ENCODE measurements at places on chromosomes 6 and 20.
A peak's percentile ranks its signal among the peaks of the same experiment; 100 is the strongest.

DNA sequence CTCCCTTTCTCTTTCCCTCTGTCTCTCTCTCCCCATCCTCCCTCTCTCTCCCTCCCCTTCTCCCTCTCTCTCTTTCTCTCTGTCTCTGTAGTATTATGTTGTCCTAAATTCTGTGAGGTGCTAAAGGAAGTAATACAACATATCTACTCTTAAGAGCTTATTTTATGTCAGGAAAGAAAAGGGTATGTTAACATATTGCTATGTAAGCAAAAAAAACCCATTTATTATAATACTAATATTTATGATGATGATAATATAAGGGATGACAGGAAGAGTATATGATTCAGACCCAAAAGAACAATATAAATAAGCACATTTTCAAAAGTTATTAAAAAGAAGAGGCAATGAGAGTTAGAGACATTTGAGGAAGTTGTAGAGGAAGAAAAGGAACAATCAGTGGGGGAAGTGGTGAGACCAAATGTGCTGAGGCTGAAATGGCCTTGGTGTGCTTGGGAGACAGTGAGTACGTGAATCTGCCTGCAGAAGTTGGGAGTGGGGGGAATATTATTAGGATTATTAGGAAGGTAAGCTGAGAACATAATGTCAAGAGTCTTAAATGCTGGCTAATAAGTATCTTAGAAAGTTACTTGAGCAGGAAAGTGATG is 303.6 kb upstream of the FERMT1 start:
- no peak for DNase-seq

GRCh38 chr6:1393641-1394283 is 4.4 kb downstream of the FOXF2 start:
- DNase-seq = no peak

- DNase-seq = no peak
Observed at GRCh38 chr6:44291841-44292240, 21.3 kb downstream of the AARS2 start.

GRCh38 chr6:89828988-89829471 is 650 bp upstream of the CASP8AP2 start:
- DNase-seq = no peak

GRCh38 chr6:62775427-62776022 is 435.7 kb upstream of the FKBP1C start:
- DNase-seq = peak; percentile 41

DNA sequence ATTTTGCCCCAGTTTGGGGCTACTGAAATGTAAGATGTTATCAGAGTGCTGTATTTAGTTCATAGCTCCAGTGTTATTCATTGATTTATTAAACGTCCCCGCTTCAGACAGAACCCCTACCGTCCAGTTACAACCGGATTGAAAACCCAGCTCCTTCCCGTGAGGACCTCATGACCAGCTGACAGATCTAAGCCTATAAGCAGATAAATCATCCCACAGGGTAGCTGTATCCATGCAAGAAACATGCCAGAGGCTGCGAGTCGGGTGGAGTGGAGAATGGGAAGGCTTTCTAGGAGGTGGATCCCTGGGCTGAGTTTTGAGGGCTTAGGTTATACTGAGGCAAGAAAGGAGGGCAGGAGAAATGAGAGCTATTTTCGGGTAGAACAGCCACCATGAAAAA is 260.0 kb downstream of the ARID1B start:
- DNase-seq = no peak

- peak; percentile 20 for DNase-seq
Observed at GRCh38 chr6:89888871-89889270, 5.4 kb upstream of the GJA10 start.

DNA sequence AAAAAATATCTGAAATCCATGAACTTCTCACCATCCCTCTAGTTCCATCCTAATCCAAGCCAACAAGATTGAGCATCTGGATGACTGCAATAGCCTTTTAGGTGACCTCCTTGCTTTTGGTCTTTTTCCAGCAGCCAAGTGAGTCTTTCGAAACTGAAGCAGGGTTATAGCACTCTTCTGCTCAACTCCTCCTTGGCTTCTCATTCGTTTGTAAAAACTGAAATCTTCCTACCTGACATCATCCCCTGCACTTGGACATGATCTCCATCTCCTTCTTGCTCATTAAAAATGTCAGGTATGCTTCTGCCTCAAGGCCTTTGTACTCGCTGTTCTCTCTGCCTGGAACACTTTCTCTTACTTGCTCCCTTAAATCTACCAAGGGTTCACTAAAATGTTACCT is 46.0 kb downstream of the STX7 start:
- DNase-seq = peak; percentile 23

GRCh38 chr6:27073441-27073840 is 174.1 kb upstream of the PRSS16 start:
- no peak for DNase-seq

- peak; percentile 41 for DNase-seq
Observed at GRCh38 chr20:51926670-51927305, 124.5 kb upstream of the SALL4 start.

DNA sequence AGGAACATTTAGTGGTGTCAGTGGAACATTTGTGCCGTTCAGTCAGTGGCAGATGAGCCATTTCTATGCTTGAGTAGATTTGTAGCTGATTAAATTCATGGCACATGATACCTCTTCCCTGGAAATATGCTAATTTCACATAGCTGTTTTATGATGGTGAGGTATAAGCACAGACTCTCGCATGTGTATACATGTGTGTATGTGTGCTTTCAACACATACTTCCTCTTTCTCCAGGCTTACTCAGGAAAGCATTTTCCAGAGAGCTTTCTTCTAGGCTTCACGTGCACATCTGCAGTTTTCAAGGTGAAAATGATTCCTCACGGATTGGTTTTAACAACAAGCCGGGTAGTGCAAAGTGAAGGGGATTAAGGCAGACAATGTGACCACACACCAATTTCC is 396.5 kb downstream of the HDGFL1 start:
- no peak for DNase-seq

DNA sequence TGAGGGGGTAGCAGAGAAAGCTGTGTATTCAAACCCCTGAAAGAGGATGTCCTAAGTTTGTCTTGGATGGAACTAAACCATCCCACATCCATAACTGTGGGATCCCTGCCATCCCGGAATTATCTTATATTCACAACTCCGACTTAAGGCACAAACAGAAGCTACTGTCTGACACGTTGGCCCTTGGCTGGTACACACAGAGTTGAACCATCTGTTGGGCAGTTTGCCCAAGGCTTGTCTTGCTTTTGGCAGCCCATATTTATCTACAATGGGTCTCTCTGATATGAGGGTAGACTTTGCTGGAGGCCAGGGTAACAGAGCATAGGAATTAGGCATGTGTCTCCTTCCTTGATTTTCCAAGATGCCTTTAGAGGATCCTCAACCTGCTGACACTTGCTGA is 116.6 kb upstream of the PROKR2 start:
- no peak for DNase-seq

DNA sequence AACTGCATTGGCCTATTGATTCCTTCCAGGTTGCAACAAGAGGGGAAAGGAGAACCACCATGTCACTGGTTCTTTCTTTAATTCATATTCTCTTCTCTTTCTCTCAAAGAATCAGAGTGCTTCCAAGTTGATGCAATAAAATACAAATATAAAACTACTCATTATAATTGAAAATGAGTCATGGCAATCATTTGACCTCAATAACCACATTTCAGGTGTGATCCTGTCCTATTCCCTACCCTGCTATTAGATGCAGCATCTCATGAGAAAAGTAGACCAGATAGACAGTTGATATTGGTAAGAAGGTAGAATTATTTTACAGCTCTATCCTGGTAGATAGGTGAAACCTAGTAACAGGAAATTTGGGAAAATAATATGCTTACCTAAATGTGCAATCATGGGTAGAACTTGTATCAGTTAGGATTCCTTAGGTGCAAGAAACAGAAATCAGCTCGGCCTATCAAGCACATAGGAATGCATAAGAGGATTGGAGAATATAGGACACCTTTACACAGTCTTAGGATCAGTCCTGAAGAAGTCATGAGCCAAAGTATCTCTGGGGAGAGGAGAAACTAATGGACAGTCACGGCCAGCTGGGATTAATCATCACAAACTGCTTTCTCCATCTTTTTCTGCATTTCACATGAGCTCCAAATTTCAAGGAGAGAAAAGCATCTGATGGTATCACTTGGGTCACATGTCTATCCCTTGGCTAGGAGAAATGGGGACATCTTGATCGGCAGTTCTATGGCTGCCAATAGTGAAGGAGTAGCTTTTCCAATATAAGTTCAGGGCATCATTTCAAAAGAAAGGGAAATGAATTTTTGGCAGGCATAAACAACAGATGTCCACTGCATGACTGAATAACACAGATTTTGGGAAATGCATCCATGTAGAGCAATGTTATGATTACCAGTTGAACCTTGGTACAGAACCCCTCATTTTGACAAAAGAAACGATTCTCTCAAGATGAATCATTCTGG is 19.3 kb upstream of the RNF146 start:
- DNase-seq = no peak

- no peak for DNase-seq
Observed at GRCh38 chr20:56842056-56842455, 212.9 kb downstream of the TFAP2C start.

DNA sequence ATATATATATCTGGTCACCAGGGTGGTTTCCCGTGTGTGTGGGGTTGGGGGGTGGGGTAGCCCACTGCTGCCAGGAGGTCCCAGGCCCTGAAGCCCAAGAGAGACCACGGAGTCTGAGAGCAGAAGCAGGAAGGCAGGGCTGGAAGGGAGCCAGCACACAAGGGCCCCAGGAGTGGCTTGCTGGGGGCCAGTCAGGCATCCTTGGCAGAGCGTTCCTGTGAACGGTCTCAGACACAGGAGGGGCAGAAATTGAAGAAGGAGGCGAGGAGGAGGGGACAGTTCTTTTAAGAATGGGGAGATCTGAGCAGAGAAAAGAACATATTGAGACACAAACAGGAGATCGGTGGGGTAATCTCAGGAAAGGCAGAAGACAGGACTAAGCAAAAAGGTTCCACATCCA is 1.9 kb upstream of the EBF4 start:
- no peak for DNase-seq

DNA sequence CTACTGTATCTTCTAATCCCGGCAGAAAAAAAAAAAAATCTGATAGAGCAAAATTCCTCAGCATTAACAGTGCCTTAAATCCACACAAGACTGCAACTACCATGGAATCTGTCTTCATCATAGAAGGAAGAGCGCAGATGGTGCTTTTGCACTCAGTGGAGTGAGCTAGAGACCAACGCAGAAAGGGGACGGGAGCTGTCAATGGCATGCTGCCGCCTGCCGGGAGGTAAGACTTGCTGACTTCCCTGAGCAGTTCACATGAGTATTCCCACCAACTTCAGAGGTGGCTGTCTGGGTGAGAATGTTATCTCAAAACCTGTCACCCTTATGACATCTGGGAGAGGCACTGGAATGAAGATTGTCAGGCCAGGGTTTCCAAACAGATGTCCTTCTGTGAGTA is 35.6 kb downstream of the DZANK1 start:
- no peak for DNase-seq

DNA sequence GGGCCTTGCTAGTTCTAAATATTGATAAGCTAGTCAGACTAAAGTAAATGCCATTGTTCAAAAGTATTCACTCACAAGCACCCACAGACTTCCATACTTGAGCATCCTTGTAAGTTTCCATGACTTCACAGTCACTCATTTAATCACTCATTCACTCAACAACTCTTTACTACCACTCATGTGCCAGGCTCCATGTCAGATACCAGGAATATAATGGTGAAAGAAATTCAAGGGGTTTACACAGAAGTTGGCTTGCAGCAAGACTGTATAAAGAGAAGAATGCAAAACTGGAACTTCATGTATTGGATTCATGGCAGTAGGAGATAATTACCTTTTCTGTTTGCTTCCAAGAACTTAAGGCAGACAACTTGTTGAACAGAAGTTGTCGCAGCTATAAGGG is 36.6 kb downstream of the ADGRF1 start:
- no peak for DNase-seq

GRCh38 chr6:148223424-148223842 is 119.2 kb upstream of the SASH1 start:
- DNase-seq = no peak

DNA sequence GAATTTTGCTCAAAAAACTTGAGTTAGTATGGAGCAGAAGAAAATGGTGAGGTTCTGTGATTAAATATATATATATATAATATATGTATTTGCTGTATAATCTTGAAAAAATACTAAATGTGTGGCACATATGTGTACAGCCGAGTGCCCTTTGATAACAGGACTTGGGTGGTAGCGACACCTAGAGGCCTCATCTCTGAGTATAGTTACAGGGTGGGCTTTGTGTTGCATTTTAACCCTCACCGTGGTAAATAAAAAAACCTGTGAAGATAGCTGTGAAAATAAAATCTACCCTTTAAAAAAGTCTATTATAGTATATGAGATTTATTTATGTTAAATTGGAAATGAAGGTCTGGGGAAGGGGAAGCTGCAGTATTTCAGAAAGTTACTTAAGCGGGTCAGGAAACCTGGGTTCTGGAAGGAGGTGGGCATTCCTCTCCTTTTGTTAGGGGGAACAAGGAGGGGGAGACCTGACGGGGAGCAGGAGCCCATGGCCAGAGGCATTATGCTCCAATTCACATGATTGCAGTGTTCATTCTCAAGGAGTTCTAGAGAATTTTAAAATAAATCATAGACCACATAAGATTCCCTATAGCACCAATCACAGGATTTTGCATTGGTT is 82.7 kb downstream of the SH3BGRL2 start:
- DNase-seq = peak; percentile 64

DNA sequence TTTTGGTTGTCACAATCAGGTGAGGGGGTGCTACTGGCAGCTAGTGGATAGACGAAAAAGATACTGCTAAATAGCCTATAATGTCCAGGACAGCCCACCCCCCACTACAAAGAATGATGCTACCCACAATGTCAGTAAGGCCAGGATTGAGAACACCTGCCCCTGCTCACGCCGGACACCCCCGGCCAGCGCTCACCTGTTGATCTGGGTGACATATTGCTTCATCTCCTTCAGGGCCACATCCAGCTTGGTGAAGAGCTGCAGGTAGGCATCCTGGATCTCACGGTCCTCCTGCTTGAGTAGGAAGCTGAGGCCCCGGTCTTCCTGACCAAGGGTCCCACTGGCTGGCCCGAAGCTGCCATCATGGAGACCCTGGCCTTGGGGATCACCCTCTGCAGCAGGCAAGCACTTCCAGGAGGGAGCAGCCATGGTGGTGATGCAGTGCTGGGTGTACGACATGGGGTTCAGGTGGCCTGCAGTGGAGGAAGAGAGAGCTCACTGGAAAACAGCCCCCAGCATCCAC is 178.6 kb downstream of the PREX1 start:
- DNase-seq = no peak

- no peak for DNase-seq
Observed at GRCh38 chr6:136251394-136251793, 1.3 kb upstream of the MTFR2 start.

Measured in MCF 10A (cell line).